Hepatocyte (in vitro differentiated cells): ENCODE measurements at places on chromosomes 1 and 21. TPM values are rescaled to one million over a fixed set of nuclear protein-coding genes. Genes with fewer than 3 reads are reported as not detected.

Gene RPE65
- total RNA-seq: 0.32 and 0.70 TPM in 2 replicates

Gene HES2
- total RNA-seq: 0.27 and 0.44 TPM in 2 replicates

DNA sequence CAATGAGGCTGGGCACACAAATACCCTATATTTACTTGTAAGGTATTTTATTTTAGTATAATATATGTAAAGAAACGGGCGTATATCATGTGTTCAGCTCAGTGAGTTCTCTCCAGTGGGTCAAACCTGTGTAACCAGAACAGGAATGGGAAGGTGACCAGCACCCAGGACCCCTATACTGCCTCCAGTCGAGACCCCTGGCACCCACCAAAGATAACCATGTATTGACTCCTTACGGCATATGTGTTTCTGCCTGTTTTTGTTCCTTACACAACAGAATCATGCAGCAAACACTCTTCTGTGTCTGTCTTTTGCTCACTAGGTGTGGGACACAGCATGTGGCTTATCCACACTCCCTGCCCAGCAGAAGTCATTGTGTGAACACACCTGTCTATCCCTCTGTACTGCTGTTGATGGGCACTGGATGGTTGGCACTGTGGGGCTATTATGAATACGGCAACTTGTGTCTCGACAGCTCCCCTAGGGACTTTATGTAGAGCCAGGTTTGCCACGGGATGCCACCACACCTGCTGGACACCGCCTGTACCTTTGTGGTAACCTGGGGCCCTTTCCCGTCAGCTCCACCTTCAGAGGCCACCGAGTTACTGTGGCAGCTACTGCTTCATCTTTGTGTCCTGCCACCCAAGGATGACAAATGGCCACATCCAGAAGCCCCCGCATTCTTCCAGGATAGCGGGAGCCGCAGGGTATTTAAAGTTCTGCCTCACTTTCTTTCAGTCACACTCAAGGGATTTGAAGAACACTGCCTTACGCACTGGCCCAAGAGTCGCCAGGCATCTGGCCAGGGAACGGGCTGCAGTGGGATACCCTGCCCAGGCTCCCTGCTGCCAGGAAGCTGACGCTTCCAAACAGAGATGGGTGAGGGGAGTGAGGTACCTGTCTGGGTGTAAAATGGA, 23.5 kb upstream of the C2CD2 start:
- DNase-seq: no peak

DNA sequence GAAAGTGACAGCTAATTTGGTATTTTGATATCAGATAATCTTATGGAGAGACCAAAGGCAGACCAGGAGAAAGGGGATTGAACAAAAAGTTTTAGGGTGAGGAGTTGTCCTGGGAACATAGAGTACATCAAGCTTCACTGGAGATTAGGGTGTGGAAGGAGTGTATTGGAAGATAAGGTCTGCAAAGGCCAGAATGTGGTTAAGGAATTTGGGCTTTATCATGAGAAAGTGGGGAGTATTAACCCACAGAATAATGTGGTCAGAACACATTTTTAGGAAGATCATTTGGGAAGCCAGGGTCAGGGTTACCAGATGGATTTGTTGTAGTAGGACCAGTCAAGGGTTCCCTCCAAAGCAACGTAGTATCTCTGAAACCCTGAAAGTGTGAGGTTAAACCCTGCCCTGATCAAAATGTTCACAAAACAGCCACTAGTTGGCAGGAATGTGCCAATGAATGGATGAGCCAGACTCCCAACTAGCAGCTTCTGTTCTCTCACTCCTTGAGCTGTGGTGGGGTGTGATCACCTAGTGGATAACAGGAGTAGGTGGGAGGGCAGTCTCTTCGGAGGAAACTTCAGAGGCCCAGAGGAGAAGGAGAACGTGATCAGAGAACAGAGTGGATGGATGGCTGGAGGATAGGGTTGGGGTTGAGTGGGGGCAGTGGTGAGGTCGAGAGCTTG, 35.8 kb downstream of the SLC2A1 start:
- DNase-seq: peak; percentile 73

Gene PLEKHN1
- 0.60 and 0.72 TPM in 2 replicates for total RNA-seq

DNA sequence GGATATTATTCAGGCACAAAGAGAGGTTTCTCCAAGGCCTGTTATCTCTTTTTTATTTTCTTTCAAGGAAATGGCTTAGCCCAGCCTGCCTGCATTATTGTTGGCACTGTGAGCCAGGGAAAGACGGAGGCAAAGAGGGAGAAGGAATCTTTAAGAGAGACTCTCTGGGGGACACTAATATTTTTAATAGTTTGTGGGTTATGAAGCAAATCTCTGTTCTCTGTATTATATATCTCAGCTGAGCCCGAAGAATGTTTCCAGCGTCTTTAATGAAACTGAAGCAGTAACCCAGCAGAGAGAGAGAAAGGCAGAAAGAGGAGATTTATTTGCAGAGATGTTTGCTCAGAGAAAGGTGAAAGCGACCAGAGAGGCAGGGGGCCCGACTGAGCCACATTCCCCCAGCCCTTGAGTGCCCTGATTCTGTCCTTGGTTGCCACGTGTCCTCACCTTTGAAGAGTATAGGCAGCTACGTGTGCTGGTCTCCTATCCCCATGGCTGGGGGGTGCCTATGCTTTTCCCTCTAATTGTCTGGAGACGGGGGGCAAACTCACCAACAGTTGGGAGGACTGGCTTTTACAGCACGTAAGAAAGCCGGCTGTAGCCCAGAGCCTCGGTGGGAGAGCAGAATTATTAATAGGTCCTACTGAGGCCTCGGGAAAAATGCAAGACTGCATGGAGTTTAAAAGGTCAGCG, 166.4 kb downstream of the TRABD2B start:
- DNase-seq: no peak

DNA sequence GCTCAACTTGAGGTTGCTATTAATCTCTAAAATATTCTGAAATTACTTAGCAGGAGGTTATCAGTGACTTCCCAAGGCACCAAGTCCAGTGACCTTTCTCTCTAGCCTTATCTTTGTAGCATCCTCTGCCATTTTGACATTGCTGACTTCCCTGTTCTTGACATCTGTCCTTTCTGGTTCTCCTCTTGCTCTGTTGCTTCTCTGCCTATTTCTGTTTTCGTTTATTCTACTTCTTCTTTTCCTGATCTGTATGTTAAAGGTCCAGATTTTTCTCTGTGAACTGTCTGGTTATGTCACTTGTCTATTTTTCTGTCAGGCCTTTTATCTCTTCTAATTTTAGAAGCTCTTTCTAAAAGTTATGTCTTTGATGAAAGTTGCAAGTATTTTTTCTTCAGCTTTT, 178.8 kb downstream of the VPS13D start:
- no peak for DNase-seq

Gene SHISA4
- total RNA-seq: 9.6 and 10.2 TPM in 2 replicates

Gene CLDN8
- 0.67 and 0.84 TPM in 2 replicates for total RNA-seq

GRCh38 chr1:26282401-26282918, 2.6 kb downstream of the SH3BGRL3 start:
- no peak for DNase-seq

Gene LRRIQ3
- 0.20 and 0.40 TPM in 2 replicates for total RNA-seq

- DNase-seq: peak; percentile 40
Observed at GRCh38 chr1:51564124-51564523, 45.1 kb upstream of the EPS15 start.

DNA sequence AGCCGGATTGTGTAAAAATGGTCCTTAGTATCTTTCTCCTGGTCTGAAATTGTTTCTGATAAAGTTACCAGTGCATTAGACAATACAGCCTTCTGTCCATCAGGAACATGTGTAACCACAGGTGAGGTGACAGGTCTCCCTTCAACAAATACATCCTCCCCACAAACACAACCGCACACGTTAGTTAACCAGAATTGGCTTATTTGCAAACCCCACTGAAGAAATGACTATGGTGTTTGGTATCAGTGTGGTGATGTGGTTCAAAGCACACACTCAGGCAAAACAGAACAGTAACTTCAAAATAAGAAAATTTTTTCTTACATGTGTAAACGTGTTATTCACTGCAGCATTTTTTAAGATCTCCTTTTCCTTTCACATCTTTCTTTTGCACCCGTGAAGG, 517.2 kb upstream of the NR5A2 start:
- DNase-seq: no peak

Gene SH2D1B
- total RNA-seq: not detected in 2 replicates

GRCh38 chr1:174344162-174344561, 103.6 kb upstream of the GPR52 start:
- DNase-seq: no peak

- DNase-seq: peak; percentile 72
Observed at GRCh38 chr1:17045634-17046333, 8.0 kb downstream of the SDHB start.

DNA sequence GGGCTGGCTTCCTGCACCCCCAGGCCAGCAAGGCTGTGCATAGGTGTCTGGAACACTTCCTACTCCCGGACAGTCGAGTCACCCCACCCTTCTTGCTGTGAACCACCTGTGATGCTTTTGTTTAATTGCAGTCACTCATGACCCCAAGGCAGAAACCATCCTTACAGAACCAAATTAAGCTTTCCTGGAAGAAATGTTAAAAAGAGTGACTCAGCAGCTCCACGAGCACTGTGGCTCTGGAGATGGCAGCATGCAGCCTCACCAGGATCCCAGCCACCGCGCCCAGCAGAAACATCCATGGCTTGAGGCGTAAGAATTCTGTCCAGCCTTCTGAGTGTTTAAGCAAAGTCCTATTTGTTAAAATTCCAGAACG, 28.8 kb downstream of the SNAP47 start:
- DNase-seq: no peak

Gene PRAMEF26
- not detected in 2 replicates for total RNA-seq

DNA sequence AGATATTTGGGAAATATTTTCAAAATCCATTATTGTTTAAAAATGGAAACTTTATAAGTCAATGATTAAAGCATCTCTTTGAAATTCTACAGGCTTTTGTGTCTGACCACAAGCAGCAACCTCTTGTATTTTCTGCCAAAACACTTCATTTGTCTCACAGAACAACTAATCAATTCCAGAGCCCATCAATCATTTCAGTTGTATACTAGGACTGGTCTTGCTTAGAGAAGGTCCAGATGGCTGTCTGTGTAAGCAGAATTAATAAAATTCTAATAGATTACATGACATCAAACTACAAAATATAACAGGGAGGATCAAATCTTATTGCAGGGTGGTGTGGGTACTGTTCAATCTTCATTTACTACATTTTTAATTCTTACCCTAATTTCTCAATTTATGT, 76.4 kb downstream of the ACBD6 start:
- no peak for DNase-seq

DNA sequence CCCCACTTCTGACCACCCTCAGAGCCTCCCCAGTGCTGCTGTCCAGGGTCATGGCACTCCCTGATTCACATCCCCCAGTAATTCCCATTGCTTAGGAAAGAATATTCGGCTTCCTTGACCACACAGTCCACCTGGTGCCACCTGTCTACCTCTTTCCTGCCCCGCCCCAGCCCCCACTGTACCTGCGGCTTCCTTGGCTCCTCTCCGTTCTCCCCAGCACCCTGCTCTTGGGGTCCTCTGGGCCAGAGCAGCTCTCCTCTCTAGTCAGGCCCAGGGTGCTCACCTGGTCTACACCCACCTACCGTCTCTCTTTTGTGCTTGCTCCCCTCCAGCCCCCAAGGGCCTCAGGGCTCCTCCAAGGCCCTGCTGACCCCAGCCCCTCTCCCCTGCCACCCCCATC, 142.6 kb downstream of the PEX14 start:
- DNase-seq: no peak

Gene SLAMF8
- total RNA-seq: 0.52 and 0.57 TPM in 2 replicates

GRCh38 chr1:119373465-119373864, 4.9 kb downstream of the HAO2 start:
- peak; percentile 46 for DNase-seq

Gene DIRAS3
- total RNA-seq: 1.9 and 3.0 TPM in 2 replicates

DNA sequence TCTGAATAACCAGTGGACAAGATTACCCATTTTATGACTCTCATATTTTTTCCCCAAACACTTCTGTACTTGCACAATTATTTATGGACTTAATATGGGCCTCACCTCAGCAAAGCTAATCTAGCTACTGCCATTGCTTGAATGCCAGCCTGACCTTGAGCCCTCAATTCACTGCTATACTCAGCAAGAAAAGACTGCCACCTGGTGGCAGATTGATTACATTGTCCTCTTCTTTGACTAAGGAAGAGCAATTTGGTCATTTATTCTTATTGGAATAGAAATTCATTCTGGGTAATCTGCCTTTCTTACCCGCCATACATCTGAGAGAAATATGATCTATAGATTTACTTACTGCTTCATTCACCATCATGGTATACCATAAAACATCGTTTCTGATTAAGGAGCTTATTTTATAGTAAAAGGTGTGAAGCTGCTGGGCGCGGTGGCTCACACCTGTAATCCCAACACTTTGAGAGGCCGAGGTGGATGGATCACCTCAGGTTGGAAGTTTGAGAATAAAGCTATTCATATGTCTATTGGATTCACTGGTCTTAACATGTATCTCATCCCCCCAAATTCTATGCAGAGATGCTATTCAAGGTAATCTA, 32.9 kb upstream of the DIPK1A start:
- DNase-seq: peak; percentile 94

DNA sequence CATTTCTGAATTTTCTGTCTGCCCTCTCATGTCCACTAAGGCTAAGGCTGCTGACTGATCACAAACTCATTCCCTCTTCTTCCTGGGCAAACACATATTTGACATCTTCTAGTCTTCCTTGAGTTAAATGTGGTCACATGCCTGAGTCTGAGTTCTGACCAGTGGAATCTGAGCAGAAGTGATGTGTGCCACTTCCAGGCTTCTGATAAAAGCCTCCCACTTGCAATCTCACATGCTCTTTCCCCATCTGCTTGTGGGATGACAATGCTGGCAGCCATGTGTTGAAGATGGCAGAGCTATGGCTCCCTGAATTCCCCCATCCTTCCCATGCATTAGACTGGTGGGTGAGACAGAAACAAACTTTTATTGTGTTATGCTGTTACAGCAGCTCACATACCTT, 149.9 kb upstream of the ZNF648 start:
- DNase-seq: no peak

Gene KDF1
- 10.5 and 18.1 TPM in 2 replicates for total RNA-seq

Gene GART
- 83.3 and 99.6 TPM in 2 replicates for total RNA-seq

- DNase-seq: no peak
Observed at GRCh38 chr1:1403653-1404052, 3.4 kb downstream of the MRPL20 start.

DNA sequence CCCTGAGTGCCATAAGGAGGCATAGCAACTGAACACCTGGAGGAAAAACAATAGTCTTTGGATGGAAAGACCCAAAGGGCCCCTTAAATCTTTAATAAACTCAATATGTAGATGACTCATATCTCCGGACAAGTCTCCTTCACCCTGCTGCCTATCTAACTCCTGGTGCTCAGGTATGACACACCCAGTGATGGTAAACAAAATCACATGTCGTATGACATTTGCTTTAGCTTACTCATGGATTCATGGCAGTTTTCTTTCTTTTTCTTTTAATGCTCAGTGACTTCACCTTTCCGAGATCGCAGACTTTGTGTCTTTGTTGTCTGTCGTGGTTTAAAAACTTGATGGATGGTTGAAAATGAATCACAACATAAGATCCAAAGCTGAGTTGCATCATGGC, 208.5 kb upstream of the PROX1 start:
- DNase-seq: peak; percentile 59

Gene TARDBP
- 78.0 and 80.0 TPM in 2 replicates for total RNA-seq

DNA sequence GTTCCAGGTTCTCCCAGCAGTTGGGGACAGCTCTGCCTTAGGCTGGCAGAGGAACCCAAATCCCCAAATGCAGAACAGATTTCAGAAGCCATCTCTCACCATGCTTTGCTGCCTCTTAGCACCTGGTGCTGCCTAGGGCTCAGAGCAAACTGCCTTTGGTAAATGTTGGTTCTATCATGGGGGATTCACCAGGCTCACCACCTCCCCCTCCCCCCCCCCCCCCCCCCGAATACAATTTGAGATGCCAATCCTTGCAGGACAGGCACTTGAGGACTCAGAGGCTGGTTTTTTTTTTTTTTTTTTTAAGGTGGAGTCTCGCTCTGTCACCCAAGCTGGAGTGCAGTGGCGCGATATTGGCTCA, 447 bp upstream of the PAQR6 start:
- no peak for DNase-seq

- DNase-seq: no peak
Observed at GRCh38 chr1:12112711-12113161, 49.6 kb downstream of the TNFRSF8 start.
